ENCODE measurements at places on chromosomes 6 and 20.

- DNase-seq = no peak
Measured at GRCh38 chr6:128024969-128025368, 124.1 kb upstream of the THEMIS start.

- no peak for DNase-seq
Measured at GRCh38 chr6:44049163-44049988, 77.9 kb downstream of the MRPL14 start.

DNA sequence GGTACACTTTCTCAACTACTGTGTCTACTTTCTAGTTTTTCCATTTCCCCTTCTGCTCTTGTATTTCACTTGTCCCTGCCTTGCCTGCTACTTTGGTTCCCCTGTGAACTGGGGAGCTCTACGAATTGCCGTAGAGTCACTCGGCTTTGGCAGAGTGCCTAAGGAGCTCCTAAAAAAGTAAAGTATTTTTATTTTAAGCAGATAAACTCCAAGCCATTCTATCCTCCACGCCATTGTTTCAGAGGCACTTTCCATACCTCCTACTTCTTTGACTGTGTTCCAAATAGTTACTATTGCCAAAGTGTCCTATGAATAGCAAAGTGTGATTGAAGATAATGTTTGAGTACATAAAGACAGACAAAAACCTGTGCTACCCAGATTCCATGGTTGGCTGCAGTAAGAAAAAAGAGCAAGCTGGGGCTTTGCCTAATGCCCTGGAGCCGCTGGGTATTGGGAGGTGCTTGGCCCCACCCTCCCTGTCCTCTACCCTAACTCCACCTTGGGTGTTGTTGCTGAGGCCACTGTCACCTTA, 5.1 kb upstream of the MBOAT1 start:
- no peak for DNase-seq

GRCh38 chr6:134537146-134537555, 219.2 kb upstream of the SGK1 start:
- no peak for DNase-seq

GRCh38 chr6:168315596-168315995, 4.0 kb downstream of the DACT2 start:
- no peak for DNase-seq

- DNase-seq = no peak
Measured at GRCh38 chr6:64335195-64335594, 699.6 kb downstream of the PHF3 start.

GRCh38 chr20:62740286-62741141, 31.9 kb downstream of the NTSR1 start:
- DNase-seq = no peak

DNA sequence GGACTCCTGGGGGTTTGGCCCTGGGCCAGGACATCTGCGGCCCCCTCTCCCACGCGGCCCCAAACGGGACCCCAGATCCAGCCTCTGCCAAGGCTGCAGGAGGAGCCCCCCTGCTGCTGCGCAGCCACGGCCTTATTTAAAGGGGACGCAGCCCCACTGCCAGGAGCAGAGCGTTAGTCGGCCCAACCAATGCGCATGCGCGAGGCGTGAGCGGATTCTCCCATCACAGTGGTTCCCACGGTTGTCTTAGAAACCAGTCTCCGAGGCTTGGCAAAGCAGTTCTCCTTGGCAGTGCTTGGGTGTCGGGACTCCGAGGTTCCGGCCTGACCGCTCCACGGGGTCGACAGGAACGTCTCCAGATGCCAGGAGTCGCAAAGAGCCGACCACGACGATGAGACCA, 288.3 kb upstream of the ZNF337 start:
- peak; percentile 85 for DNase-seq

DNA sequence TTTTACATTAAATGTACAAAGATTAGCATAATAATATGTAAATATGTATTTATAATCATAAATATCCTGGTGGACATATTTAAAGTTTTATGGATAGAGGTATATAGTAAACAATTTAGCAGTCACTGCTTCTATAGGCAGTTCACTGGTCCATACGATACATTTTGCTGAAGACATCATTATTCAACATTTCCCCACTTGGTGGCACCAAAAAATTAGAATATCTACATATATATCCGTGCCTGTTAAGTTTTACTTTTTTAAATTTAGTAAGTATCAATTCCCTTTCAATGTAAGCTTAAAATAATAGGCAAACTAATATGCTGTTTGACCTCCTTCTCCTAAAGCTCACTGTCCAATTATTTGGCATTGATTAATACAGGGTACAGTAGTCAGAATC, 64.2 kb downstream of the LMBRD1 start:
- DNase-seq = no peak

GRCh38 chr6:43540507-43540906, 23.6 kb downstream of the POLR1C start:
- no peak for DNase-seq

DNA sequence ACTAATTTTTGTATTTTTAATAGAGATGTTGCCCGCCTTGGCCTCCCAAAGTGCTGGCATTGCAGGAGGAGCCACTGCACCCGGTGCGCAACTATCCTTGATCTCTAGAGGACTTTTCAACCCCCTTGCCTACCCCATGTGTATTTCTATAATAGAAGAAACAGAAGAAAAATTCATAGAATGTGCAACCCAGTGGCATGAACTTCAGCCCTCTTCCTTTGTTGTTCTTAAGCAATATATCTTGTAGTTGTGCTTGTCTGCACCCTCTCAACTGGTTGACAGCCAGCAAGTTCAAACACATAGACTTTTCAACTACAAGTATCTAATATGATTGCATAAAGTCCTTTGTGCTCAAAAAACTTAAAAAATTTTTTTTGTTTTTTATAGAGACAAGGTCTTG, 72.3 kb upstream of the NCOA3 start:
- DNase-seq = no peak

DNA sequence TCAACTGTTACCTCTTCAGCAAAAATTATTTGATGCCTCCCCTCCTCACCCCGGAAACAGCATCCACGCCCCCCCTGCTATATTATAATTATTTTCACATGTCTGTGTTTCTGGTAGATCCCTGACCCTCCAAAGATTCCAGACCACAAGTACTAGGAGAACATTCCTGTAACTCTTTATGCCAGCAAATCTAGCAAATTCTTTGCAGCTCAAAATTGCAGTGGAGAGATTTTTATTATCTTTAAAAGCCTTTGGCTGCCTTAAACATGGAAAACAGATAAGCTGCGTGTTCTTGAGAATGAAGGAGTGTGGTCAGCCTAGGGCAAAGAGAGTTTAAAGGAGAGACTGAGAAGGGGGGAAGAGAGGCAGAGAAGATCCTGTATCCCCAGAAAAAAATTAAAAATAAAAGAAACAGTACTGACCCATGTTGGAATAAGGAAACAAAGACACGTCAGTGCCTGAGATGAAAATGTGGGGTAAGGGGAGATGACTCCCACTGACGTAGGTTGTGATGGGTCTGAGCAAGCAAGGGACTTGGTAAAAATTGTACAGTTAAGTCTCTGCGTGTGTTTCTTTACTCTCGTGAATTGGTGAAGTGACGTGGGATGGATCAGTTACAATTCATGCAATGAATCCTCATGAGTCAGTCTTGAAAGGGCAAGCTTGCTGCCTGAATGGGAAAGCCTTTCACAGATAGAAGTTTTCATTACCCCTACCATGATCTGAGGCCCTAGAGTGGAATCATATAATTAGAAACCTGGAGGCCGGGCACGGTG, 8.3 kb downstream of the ID4 start:
- DNase-seq = no peak

DNA sequence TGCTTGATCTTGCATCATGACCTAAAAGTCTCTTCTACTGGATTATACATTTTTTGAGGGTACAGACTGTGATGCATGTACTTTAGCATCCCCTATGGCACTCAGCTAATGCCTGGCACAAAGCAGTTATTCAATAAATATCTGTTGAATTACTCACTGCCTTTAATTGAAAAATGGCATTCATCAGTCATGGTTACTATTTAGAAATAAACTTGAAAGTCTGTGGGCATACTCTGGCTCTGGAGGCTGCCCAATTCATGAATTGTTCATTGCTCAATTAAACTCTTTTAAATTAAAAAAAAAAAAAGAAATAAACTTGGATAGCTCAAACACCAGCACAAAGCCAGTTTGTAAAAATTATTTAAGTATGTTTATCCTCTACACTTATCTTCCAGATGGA, 40.0 kb downstream of the HEBP2 start:
- DNase-seq = no peak

Data from NCI-H1092 treated with DMSO at 0.1 percent for 48 hours (cell line).